ENCODE measurements at places on chromosomes 12 and 14.

- no peak for DNase-seq
Observed at GRCh38 chr12:75581515-75581914, 70.1 kb upstream of the KRR1 start.

DNA sequence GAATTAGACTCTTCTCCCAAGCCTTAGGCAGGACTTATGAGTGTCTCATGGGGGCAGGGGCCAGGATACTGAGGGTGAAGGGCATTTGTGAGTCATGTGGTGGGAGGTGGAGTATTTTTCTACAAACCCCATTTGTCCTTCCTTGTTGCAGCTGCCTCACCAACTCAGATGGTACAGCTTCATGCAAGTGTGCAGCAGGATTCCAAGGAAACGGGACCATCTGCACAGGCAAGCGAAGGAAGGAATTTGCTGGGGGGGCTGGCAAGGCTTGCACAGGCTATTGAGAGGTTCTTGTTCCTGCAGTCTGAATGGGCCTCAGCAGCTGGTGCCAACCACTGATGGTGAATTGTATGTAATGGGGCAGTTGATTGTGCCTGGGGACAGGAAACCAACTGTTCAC lies 125.1 kb downstream of the STAB2 start:
- no peak for DNase-seq

DNA sequence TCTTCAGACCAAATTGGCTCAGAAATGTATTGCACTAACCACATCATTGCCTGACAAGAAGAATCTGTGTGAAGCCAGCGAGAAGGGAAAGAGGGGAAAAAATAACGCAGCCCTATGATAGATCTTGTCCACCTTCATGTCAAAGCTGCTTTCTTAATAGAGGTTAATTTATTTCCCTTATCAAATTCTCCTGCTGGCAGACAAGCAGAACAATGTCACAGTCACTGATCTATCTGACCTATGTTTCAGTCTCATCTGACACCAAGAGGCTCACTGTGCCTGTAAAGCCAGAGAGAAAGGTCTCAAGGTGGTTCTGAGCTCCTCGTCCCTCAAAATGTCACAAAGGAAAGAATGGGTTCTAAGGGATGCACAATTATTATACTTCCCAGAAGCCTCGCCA lies 190.2 kb upstream of the NOS1 start:
- no peak for DNase-seq

- no peak for DNase-seq
Observed at GRCh38 chr14:66383257-66383656, 102.9 kb upstream of the CCDC196 start.

DNA sequence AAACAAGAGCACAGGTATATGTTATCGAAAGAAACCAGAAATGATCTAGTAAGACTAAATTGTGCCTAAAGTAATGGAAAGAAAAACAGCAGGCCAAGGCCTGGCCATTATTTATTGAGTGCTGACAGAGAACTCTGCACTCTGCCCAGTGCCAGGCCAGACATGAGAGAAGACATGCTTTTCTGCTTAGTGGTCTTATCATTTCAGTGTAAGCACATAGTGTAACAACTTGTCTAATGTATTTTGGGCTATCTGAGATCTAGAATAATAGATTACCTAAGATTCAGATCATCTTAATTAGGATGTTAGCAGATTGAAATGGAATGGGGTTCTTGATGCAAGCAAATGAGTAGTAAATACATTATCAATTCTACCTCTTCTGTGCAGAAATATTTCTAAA lies 278.3 kb downstream of the AKAP6 start:
- DNase-seq = no peak

DNA sequence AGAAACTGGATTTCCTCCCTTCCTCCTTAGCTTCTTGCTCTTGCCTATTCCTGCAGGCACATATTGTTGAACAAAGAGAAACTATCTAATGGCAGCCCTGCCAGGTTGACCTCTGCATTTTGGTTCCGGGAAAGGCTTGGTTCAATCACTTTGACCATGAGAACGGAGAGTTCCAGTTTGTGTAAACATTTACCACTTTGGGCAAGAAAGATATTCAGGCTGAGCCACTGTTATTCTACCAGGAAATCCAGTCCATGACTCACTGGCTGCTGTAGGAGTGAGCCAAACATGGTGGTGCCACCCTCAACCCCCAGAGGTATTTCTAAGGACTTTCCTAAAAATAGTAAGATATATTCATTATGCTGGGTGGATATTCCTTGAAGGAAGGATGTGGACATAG lies 242.2 kb upstream of the OR4E1 start:
- DNase-seq = no peak

DNA sequence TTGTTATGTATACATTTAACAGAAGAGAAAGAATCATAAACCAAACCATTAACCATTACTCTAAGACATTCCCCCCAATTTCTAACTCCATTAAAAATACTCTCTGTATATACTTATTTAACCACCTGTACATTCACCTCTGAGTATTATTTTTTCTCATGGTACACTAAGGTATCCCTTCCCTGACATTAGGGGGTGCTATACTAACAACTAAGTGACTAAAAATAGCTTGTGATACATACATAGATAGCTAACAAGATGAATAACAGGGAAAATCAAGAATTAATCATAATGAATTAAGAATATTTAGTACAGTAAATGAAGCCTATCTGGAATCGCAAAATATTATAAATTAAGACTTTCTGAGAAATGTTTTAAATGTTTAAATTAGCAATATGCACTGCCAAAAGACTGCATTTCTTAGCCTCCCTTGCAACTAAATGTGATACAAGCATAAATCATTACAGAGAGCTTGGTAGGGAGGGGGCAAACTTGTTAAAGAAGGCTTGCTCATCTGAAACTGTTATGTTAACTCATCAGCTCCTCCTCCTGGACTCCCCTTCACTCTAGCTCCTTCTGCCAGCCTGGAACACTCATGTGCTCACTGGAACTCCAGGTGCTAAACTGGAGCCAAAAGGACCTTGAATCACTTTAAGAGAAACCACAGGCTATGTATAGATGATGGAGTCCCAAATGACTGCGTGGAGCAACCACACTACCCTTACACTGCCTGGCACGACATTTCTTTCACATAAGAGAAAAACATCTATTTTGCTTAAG lies 14.9 kb downstream of the C2CD5 start:
- no peak for DNase-seq

DNA sequence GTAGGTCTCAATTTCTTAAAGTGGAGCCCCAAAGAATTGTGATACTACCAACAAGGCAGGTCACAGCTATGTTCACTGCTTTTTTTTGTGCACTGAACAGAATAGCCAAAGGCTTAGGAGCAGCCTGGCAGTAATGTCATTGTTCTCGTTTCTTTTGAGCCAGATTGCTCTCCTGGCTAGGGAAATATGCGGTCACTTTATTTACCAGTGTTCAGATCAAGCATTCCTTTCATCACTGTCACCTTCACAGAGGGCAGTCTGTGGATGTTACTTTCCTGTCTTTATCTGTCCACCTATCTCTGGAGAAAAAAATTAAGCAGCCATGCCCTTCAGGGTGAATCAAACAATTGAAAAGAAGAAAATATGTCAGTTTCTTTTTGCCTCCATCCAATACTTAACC lies 159.6 kb downstream of the BTG1 start:
- no peak for DNase-seq

DNA sequence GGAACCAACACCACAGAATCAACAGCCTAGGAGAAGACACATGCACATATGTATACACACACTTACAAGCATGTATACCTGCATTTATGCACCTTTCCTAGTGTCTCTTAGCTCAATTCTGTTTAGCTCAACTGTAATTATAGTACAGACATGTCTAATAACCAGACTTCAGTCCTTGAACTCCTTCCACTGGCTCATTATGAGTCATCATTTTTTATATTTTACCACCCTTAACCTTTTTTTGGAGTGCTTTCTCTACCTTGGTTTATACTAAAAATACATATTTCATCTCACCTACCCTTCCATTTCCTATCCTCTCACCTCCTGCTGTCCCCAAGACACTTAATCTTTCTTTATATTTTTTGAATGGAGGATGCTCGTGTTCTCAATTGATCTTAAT lies 110.4 kb downstream of the ARID2 start:
- no peak for DNase-seq

GRCh38 chr12:87259391-87259790 lies 769.8 kb downstream of the C12orf50 start:
- DNase-seq = no peak

GRCh38 chr12:24133384-24133783 lies 183.9 kb upstream of the SOX5 start:
- DNase-seq = no peak

GRCh38 chr14:47277703-47278102 lies 397.7 kb downstream of the MDGA2 start:
- DNase-seq = no peak

DNA sequence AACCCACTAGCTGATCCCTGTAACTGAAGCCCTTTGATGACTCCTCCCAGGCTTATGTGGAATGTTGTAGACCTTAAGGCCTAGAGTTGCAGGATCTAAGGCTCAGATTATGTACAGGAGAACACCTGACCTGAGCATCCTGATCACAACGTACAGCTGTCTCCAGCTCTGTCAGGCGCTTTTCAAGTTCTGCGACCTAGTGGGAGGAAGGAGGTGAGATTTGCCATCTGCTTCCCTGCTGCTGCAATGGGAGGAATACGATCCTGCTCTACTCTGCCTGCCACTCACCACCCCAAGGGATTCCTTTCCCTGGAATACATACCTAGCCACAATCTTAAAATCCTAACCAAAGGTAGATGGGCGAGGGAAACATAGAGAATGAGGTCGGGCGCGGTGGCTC lies 10.5 kb downstream of the MBD6 start:
- DNase-seq = no peak

GRCh38 chr12:6207259-6207925 lies 7.2 kb downstream of the CD9 start:
- DNase-seq = no peak

All from retinal pigment epithelial cell (primary cell).